ENCODE measurements at places on chromosomes 1 and 21. TPM values are rescaled to one million over a fixed set of nuclear protein-coding genes. Genes with fewer than 3 reads are reported as not detected.

DNA sequence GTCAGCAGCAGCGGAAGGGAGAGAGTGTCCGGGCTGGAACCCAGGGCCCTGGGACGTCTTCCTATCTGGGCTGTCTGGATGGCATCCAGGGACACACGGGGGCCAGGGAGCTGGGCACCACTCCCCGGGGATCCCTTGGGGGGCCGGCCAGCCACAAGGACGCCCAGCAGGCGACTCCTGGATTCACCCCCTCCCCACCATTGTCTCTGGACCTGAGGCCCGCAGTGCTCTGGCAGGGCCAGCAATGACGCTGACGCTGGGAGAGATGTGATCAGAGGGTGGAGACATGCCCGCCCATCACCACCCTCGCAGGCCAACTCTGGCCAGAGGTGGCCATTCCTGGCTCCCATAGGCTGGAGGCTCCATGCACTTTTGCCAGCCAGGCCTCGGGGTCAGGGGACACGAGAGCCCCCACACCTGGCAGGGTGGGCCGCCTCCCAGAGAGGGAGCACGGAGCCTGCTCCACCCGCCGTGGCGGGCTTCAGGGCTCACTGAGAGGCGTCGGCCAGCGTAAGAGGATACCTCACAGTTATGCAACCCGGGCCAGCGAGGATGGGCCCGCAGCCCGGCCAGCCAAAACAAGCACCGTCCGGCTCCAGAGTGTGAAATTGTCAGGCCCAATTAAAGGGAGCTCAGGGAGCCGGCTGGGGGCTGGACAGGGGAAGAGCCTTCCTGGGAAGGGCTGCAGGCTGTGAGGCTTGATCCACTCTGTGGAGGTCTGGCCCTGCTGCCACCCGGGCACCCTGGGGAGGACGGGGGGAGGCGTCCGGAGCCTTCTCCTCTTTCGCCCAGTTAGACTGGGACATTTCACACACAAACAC, 10.3 kb downstream of the ACTRT2 start:
- H3K4me1 ChIP-seq: no peaks in the 10 kb centered on the region
- DNase-seq: no peak
- no peaks in the 10 kb centered on the region for H3K36me3 ChIP-seq
- H3K4me3 ChIP-seq: no peak overlapping the region
- no peak overlapping the region for H3K27ac ChIP-seq

Gene SLC2A5
- not detected for total RNA-seq

GRCh38 chr1:188281921-188282320, 1453.2 kb downstream of the PLA2G4A start:
- H3K4me3 ChIP-seq: no peak overlapping the region
- H3K4me1 ChIP-seq: no peaks in the 10 kb centered on the region

DNA sequence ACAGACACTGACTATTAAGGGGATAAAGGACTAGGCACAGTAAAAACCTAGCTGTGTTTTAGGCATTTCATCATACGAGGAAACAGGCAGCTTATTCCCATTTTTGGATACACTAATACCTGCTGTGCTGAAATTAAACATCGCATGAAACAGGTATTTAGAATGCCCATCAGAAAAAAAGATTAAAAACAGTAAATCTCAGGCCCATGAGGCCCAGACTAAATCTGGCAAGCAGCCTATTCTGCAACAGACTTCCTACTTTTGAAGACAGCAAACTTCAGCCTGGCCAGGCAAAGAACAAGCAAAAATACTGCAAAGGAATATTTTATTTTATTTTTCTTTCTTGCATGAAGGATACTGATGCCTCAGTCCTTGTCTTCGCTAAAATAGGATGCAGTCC, 240.2 kb downstream of the LMO4 start:
- no peak overlapping the region for H3K4me3 ChIP-seq
- DNase-seq: no peak
- H3K27me3 ChIP-seq: no peaks in the 10 kb centered on the region
- H3K27ac ChIP-seq: no peak overlapping the region
- H3K4me1 ChIP-seq: peaks cover 24% of the 10 kb centered on the region

- no peaks in the 10 kb centered on the region for H3K27me3 ChIP-seq
- peak overlapping the region; percentile 69 for H3K4me3 ChIP-seq
- DNase-seq: no peak
- peak overlapping the region; percentile 99 for H3K27ac ChIP-seq
- H3K4me1 ChIP-seq: peaks cover 43% of the 10 kb centered on the region
Measured at GRCh38 chr1:44808938-44809917, 905 bp downstream of the BTBD19 start.

Measured in progenitor cell of endocrine pancreas (in vitro differentiated cells).